ENCODE measurements at places on chromosomes 7 and 10.

DNA sequence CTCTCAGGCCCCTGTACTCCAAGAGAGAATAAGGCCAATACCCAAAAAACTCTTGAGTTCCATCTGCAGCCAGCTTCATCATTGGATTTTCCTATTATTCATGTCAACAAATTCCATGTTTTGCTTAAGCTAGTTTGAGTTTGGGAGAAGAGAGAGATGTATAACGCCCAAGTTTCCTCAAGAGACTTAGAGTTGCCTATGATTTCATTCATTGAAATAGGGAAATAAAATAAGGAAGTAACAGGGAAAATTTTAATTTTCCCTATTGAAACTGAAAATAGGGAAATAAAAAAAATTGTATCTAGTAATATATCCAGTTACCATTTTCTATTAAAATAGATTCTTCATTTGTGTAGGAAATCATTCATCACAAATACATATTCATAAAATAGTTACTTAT lies 66.5 kb upstream of the SVIL start:
- no peak for DNase-seq

DNA sequence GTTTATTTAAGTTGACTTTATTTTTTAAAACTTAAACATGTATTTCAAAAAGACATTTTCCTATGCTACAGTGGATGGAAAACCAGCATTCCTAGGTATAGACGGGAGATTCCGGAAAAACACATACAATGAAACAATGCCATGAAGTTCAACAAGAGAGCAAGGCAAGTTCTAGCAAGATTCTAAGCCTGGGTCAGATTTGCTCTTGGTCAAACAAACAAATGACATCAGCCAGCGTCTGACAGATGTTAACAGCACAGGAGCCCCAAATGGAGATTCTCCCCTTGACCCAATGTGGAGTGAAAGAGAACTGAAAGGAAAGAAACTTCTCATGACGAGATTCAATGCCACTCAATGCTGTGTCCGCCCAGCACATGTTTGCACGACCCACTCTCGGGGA lies 149.9 kb downstream of the NEURL1 start:
- no peak for DNase-seq

- DNase-seq: no peak
Measured at GRCh38 chr10:121081306-121081705, 230.1 kb downstream of the WDR11 start.

GRCh38 chr7:153530441-153530840 lies 521.8 kb upstream of the DPP6 start:
- no peak for DNase-seq

DNA sequence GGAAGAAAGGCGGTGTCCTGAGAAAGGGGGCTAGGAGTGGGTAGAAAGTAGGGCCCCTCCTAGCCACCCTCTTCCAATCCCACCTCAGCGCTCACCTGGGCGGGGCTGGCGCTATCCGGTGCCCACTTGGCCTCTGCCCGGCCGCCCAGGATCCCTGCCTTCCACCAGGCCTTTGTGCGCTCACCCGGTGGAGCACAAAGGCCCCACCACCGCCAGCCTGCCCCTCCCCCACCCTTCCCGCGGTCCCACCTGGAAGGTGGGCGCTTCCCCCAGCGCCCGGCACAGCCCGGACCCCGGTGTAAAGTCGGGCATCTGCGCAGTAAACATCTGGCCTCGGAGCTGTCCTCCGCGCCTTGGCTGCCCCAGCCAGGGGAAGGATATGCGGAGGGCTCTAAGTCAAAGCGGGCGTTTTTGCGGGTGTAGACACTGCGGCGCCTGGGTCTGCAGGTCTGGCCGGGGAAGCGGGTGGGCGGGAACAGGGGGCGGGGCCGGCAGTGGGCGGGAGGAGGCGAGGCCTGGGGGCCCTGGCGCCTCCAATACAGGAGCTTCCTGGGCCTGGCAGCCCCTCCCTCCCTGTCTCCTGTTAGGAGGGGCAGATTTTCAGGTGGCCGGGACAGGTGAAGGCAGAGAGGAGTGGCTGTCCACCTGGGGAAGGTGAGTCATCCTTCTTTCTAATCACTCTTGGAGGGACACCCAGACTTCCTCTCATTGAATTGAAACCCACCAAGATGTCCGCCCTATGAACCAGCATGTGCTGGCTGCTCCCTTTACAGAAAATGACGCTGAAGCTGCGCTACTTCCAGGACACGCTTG lies 49.3 kb downstream of the PNLIPRP2 start:
- DNase-seq: no peak

DNA sequence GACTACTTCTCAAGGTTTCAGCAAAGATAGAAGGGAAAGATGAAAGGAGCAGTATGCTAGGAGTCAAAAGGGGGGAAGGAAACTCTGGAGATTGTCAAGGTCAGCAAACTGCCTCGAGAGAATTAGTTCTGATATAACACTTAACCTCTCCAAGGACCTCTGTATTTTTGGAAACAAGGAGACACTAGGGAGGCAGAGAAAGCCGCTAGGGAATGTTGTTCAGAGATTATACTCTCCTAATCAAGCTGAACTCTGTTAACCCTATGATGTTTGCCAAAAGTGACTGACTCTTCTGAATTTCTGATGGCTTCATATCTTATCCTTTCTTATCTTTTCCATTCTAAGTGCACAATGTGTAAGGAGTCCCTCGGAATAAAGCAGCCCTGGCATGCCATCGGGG lies 27.1 kb downstream of the CREM start:
- no peak for DNase-seq

DNA sequence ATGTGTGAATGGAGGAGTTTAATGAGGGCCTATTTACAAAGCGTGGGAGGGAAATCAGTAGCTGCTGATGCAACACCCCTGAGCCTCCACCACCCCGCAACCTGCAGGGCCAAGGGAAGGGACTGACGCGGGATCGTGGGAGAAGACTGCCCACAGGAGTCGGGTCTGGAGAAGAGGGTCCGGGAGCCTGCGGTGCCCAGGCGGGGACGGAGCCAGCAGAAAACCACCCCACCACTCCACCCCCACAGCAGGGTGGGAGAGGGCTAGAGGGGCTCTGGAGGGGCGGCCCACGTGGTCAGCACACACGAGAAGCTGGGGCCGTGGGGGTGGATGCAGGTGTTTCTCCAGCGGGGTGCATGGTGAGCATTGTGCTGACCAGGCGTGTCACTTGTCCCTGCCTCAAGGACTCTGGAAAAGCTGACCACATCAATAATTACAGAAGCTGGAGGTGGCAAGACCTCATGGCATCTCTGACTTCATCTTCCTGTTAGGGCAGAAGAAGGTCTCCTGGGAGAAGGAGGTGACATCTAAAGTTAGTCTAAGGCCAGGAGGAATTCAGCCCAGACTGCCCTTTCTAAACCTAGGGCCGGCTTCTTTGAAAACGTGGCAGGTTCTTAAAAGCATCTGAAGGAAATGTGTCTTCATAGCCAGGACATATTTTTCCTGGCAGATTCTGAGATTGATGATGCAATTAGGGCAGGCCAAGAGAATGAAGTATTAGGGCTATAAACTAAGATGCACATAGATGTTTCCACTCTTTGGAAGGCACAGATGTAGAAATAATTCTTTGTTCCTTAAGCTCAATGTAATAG lies 150.9 kb downstream of the RGS10 start:
- no peak for DNase-seq

DNA sequence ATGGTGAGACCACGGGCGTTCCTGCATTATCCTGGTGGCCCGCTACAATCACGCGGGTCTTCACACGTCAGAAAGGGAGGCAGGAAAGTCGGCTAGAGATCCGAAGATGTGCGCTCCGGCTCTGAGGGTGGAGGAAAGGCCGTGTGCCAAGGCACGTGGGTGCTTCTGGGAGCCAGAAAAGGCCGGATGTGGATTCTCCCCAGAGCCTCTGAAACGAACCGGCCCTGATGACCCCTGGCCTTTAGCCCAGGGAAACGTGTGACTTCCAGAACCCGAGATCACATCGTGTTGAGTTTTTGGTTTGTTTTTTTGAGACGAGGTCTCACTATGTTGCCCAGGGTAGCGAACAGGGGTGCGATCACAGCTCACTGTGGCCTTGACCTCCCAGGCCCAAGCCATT lies 244.2 kb downstream of the ELFN1 start:
- DNase-seq: no peak

DNA sequence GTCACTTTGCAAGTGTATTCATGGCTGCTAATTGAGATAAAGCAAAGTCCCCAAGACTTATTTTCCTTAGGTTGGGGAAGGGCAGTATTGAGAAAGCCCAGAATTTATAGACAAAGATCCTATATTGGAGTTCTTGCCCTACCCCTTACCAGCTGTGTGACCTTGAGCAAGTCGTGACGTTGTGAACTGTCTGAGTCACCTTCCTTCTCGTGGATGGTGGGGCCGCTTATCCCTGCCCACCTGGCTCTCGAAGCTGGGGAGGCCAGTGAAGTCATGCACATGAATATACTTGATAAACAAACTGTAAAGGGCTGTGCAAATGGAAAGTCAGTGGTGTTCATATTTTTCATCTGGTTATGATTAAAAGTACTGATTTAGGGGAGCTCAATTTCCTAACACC lies 127.4 kb downstream of the TACC2 start:
- DNase-seq: no peak

DNA sequence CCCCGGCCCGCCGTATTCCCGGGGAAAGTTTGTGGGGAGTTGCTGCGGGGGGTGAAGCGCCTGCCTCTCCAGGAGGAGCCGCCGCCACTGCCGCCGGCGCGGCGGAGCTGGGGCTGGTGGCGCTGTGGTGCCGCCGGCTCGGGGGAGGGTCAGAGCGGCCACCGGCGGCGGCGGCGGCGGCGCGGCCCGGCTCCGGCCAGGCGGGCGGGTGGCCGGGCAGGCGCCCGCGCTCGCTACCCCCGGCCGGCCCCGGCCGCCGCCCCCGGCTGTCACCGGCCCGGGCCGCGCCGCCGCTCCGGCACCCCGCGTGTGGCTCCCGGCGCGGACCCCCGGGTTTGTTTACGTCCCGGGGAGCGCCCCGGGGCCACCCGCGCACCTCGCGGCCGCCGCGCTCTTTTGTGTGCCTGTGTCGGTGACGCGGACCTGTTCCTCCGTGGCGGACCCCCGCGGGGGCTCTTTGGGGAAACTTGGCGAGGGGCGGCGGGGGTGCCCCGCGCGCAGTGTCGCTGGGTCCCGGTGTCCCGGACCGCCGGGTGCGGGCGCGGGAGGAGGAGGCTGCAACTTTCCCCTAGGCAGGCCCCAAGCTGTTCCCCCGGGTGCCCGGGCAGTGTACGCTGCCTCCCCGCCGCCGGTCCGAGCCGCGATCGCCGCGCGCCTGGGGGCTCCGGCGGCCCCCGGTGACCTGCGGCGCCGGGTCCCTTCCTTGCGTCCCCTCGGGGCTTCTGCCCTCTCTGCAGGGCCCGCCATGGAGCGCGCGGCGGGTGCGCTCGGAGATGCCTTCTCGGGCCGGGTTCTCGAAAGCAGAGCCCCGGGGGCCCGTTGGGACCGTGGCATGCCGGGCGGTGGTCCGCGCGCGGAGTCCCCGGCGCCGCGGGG lies 593 bp upstream of the CUX1 start:
- no peak for DNase-seq

- DNase-seq: no peak
Measured at GRCh38 chr10:23193435-23194074, 1.4 kb downstream of the PTF1A start.

GRCh38 chr10:5905854-5906507 lies 15.9 kb downstream of the FBH1 start:
- no peak for DNase-seq

GRCh38 chr10:29643771-29644501 lies 9.2 kb upstream of the SVIL start:
- no peak for DNase-seq

GRCh38 chr7:155602156-155602555 lies 42.3 kb upstream of the RBM33 start:
- DNase-seq: no peak

GRCh38 chr10:90968328-90969081 lies 47.6 kb upstream of the ANKRD1 start:
- peak; percentile 62 for DNase-seq

- DNase-seq: no peak
Measured at GRCh38 chr10:132974249-132974796, 32.0 kb upstream of the CFAP46 start.

DNA sequence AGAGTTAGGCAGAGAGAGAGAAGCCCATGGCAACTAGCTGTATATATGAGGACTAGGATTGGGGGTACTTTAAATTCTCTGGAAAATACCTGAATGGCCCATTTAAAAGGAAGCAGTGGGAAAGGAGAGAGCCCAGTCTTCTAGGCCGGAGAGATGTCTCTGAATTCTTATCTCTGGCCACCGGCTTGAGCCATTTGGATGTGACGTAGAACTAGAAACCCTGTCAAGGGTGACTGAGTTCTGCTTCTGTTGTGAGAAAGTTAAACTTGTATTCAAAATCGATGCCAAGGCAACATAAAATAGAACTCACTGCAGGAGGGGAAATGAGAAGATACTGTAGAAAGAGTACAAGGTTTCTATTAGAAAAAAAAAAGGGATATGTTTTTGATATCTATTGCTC lies 6.3 kb upstream of the GSTK1 start:
- no peak for DNase-seq
